ENCODE measurements at places on chromosomes 3 and 15. TPM values are rescaled to one million over a fixed set of nuclear protein-coding genes. Genes with fewer than 3 reads are reported as not detected.

Gene CCR1
- total RNA-seq = not detected

Gene SHF
- total RNA-seq = 2.6 TPM

Gene PCSK6
- total RNA-seq = 1.6 TPM

Gene SERPINI1
- total RNA-seq = 0.33 TPM

Gene STX19
- total RNA-seq = not detected

Gene LRRN1
- not detected for total RNA-seq

Gene PP2D1
- not detected for total RNA-seq

Gene CFAP91
- total RNA-seq = 0.33 TPM

Gene NR1I2
- not detected for total RNA-seq

Gene WDR93
- total RNA-seq = 0.10 TPM

Gene B3GALNT1
- total RNA-seq = 10.1 TPM

Gene SPSB4
- not detected for total RNA-seq

Measured in vein endothelial cell (primary cell).